Caki2 (cell line): ENCODE measurements at places on chromosomes 2 and 18. TPM values are rescaled to one million over a fixed set of nuclear protein-coding genes. Genes with fewer than 3 reads are reported as not detected.

The DSG4 gene
- not detected in 2 replicates for total RNA-seq

The BCL11A gene
- not detected in 2 replicates for total RNA-seq

The RNF152 gene
- not detected in 2 replicates for total RNA-seq

The ZBTB7C gene
- 0.03 and 0.84 TPM in 2 replicates for total RNA-seq

The TCF23 gene
- not detected in 2 replicates for total RNA-seq
